ENCODE measurements at places on chromosomes 1 and 21.

DNA sequence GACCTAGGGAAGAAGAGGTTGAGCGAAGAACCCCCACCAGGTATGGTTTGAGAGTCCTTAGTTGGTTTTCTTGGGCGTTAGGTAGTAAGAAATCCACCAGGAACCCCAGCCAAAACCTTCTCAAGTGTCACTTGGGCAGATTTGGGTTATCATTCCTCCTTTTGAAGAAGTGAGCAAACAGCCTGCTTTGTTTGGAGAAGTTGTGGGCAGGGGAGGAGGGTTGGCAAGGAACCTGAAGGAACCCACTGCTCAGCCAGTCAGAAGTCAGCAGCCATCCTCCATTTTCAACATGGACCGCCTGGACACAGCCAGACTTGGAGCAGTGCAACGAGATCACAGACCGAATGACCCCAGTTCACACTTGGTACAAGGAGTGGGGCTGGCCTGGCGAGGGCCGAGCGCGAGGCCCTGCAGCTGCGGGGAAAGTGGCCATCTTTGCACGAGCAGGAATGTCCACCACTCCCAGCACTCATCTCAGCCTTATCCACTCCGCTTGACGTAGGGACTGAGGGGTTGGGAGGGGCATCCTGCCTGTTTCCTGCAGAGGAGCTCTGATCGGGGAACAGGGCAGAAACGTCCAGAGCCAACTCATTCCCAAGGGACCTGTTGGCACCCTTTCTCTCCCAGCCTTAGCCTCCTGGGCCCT is 7.2 kb downstream of the ADPRS start:
- peak; percentile 18 for DNase-seq

DNA sequence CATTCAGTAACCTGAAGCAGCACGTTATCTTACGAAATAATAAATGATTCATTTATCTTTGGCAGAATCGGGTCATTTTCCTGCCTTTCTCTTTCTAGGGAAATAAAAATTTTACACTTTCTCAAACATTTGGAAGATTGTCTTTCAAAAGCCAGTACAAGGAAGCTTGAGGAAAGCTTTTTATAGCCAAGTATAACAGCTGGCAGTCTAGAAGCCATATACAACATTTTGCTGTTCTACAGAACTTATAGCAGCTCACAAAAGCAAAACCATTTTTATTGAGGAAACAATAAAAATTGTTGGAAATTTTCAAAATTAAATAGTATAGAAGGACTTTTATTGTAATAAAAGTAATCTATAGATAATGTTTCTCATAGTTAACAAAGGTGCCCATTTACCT is 448.6 kb downstream of the SMYD3 start:
- DNase-seq: no peak

DNA sequence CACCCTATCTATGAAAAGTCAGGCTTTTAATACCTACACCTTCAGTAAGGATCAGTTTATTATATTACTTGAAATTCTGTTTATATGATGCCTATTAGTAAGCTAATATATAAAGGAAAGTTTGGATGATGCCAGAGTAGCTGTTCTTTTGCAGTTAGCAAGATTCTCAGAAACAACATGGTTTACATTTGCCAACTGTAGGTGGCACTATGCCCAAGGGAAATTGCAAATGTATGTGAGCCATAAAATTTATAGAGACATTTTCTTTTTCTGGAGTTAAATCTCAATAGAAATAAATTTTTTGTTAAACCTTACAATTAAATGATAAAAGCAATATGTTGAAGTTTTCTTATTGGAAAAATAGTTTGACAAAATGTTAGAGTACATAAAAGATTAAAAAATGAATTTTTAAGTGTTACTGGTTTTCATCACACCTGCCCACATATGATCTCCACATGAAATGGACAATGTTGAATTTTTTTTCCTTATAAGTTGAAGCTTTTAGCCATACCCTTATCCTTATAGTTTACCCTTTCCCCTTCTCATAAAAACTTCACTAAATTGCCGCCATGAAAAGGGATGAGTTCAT is 32.1 kb upstream of the EPHX4 start:
- DNase-seq: no peak

GRCh38 chr1:192810253-192810880 is 1.5 kb downstream of the RGS2 start:
- peak; percentile 41 for DNase-seq

GRCh38 chr1:145729196-145729595 is 9.9 kb downstream of the CD160 start:
- DNase-seq: no peak

DNA sequence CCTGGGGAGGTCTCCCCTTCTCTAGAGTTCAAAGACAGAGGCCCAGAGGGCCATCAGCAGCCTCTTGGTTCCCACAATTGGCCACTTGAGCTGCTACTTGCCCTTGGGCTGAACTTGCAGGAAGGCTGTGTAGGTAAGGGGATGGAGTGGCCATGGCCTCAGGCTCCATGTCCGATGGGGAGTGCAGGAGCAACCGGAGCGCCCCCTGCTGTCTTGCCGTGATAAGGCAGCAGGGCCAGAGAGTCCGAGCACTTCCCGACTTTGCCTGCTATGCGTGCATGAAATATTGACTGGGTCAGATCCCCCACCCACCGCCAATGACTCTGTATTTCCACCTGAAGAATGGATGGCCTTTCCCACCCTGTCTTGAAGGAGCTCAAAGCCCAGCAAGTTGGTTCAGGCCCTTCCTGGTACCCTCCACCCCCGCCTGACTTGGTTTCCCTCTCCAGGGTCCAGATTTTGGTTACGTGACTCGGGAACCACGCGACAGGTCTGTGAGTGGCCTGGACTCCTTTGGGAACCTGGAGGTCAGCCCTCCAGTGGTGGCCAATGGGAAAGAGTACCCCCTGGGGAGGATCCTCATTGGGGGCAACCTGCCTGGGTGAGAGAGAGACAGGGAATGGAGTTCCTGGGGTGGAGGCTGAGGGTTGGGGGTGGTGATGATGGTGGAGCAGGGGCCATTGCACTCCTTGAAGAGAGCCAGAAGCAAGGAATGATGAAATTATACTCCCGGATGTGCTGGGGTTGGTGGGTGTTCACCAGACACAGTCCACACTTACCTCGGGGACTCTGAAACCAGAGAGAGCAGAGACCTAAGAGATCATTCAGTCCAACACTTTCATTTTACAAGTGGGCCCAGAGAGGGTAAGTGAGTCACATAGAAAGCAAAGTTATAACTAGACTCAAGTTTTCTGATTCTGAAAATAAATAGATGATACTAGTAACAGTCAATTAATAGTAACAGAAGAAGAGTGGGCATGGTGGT is 25.6 kb downstream of the PADI3 start:
- DNase-seq: no peak

GRCh38 chr1:21175670-21176581 is 771 bp downstream of the EIF4G3 start:
- DNase-seq: peak; percentile 25

DNA sequence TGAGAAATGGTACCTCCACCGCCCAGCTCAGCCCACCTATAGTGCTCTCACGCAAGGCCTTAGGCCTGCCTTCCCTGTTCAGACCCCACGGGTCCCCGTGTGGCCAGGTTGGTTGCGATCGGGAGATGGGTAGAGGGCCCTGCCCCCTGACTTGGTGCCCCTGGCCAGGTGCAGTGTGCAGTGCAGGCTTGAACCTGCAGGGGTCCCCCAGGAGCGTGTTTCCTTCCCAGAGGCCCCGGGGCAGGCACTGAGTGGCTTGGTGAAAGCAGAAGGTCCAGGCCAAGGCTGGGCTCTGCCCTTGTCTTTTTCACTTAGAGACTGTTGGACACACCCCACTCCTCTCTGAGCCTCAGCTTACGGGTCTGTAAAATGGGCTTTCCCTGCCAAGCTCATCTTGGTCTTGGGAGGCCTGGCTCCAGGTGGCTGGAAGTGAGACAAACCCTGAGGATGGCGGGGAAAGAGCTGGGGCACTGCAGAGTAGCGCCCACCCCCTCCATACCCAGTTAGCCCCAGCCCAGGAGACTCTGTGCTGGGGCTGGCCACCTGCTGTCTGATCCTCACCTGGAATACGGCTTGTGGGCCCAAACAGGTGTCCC is 9.3 kb upstream of the HES5 start:
- peak; percentile 35 for DNase-seq

GRCh38 chr1:53087332-53088285 is 25.6 kb downstream of the PODN start:
- DNase-seq: no peak

DNA sequence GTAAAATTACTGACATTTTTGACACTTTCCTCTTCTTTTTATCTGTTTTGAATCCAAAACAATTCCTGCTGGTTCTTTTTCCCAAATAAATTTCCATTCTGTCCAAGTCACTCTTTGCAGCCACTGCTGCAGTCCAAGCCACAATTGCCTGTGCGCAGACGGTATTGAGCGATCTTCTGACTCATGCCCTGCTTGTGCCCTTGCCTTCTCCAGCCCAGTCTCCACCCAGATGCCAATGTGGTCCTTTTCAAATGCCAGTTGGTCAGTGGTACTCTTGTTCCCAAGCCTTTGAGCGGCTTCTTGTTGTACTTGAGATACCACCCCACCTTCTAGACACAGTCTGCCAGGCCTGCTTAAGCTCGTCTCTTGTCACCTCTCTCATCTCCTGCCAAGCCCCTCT is 78.9 kb downstream of the CAMTA1 start:
- DNase-seq: no peak

- no peak for DNase-seq
These were observed 10.8 kb upstream of the ERMAP start for GRCh38 chr1:42806171-42806570.

- no peak for DNase-seq
These were observed 1411.7 kb upstream of the B3GALT2 start for GRCh38 chr1:194598098-194598497.

- DNase-seq: no peak
These were observed 33.7 kb upstream of the PLA2G2C start for GRCh38 chr1:20220036-20220435.

DNA sequence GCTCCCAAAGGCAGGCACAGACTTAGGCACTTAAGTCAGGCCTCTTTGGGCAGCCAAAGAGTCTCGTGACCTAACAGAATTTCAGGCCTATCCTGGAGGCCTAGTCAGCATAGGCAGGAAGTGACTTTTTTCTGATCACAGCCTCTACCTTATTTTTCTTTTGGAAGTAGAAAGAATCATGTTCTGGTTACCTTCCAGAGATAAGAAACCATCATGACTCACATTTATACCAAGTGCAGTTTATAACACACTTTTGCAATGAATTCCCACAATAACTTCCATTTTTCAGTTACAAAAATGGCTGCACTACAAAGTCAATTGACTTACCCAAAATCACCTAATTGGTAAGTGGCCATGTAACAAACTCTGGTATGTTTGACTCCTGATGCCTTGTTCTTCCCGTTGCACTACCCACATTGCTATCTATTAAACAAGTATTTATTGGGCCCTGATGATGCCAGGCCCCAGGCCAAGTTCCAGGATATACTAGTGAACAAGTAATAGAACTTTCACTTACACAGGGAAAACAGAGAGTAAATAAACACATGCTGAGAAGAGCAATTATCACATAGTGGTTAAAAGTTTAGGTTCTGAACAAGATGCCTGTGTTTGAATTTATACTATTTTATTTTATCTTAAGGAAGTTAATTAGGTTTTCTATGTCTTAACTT is 74.3 kb downstream of the SH3GLB1 start:
- no peak for DNase-seq

DNA sequence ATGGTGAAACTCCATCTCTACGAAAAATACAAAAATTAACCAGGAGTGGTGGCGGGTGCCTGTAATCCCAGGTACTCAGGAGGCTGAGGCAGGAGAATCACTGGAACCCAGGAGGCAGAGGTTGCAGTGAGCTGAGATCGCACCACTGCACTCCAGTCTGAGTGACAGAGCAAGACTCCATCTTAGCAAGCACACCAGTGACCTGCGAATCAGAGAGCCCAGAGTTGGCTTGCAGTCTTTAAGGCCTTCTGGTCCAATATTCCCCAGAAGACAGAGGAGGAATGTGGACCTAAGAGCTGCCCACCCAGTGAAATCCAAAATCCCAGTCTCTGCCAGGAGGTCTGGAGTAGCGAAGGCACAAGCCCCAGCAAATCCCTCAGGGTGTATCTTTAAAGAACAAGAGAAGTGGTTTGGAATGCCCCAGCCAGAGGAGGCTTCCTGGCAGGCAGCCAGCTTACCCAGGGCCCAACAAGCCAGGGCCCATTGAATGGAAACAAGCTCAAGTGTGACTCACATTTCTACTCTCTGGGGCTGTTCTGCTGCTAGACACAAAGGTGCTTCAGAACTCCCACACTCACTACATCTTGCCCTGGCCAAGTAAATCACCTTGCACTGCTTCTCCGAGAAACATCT is 23.9 kb downstream of the GPR161 start:
- no peak for DNase-seq

GRCh38 chr1:17874231-17874630 is 119.1 kb downstream of the ACTL8 start:
- no peak for DNase-seq

DNA sequence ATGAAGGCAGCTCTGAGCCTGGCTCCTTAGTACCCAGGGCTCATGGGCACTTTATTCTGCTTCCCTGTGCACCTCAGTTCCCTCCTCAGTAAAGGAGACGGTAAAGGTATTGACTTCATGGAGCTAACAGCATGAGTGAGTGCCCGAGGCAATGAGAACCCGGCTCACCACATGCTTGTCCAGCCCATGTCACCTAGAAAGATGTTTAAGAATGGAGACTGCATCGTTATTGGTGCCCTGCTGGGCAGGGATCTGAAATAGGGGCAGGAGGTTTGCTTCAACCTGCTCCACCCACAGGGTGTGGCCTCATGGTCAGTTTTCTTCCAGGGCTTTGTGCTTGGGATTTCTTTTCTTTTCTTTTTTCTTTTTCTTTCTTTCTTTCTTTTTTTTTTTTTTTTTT is 7.0 kb upstream of the KCNE1 start:
- DNase-seq: no peak

DNA sequence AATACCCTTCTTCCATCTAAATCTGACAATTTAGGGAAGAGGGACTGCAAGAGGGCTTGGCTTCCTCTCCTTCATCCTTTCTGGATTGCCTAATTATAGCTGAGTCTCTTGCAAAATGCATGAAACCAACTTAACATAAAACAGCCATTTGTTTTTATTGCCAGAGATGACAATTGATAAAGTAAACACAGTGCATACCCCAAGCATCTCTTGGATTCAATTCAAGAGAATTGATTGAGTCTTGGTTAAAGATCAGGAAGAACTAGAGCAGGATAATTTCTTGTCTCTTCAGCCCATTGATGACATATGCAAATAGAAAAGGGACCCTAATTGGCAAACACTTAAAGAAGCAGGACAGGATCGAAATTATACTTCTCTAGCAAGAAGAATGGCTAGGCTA is 617.1 kb upstream of the PTBP2 start:
- no peak for DNase-seq

GRCh38 chr1:199121047-199121446 is 482.2 kb downstream of the PTPRC start:
- no peak for DNase-seq

DNA sequence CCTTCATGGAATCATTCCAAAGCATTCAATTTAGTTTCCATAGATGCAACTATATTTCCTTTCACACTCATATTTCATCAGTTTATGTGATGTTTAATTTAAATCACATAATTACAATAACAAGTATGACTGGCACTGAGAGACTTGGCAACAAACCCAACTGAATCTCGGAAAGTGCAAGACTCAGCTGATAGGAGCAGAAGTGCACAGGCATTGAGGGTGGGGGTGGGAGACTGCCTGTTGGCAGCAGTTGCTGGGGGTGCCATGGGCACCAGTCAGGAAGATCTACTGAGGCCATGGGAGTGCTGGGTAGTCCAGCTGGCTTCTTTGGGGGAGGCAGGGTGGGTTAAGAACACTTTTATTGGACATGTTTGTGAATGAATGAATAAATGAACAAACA is 10.4 kb upstream of the HMGB4 start:
- no peak for DNase-seq
